ENCODE measurements at places on chromosomes 7 and 10.

DNA sequence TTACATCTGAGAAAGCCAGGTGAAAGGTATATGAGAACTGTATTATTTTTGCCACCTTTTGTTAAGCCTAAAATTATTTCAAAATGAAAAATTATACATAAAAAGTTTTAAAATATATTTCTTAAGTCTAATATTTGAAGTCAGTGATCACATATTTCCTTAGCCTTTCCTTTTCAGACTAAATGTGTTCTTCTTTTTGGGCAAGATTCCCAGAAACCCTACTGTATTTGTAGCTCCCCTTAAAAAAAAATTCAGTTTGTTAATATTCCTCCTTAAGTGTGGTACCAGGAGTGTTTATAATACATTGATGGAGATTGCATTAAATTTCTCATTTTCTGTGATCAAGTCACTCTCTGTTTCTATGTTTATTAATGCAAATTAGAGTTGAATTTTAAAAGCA is 22.8 kb downstream of the DNAJC1 start:
- DNase-seq: no peak

DNA sequence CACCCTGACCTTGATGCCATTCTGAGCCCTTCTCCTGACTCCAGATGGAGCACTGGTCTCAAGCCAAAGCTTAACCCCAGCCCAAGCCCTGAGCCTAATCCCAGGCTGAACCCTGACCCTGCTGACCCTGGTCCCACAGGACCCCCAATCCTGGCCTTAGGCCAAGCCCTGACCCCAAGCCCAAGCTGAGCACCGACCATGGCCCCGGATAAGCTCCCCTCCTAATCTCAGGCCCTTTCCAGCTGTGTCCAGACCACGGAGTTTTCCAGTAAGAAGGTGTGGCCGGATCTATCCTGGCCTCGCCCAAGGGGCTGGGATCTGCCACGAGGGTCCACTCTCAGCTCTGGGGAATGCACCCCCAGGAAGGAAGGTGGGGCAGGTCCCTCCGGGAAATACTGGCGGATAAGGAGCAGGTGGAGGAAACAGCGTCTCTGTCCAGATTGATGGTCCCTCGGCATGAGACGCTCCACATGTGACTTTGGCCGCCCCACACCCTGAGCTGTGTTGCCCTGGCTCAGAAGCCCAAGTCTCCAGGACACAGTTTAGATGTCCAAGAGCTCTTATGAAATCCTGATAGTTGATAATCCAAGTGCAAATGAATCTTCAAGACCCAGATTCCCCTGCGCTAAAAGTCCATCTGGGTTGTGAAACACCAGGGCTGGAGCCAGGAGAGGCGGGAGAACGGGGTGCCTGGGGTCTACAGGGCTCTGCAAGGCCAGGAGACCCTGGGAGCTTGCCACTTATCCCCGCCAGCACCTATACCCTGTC is 10.4 kb downstream of the ELN start:
- no peak for DNase-seq

- DNase-seq: no peak
These were observed 205.4 kb downstream of the IMMP2L start for GRCh38 chr7:111356941-111357340.

DNA sequence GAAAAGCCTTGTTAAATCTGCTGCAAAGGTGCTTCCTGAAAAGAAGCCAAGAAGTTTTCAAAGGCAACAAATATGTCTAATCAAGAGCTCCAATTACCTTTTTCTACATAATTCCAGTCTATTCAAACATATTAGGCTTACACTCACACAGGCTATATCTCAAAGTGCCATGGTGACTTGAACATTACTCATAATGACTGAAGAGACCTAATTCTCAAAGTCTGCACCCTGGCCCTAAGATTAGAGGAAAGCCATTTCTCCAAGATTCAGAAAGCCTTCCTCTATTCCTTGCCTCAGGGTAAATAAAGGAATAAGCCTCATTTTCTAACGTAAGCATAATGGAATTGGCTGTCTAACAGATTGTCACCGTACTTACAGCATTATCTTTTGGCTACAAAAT is 78.3 kb upstream of the THSD7A start:
- DNase-seq: no peak

GRCh38 chr10:16741540-16741939 is 75.7 kb downstream of the RSU1 start:
- no peak for DNase-seq

DNA sequence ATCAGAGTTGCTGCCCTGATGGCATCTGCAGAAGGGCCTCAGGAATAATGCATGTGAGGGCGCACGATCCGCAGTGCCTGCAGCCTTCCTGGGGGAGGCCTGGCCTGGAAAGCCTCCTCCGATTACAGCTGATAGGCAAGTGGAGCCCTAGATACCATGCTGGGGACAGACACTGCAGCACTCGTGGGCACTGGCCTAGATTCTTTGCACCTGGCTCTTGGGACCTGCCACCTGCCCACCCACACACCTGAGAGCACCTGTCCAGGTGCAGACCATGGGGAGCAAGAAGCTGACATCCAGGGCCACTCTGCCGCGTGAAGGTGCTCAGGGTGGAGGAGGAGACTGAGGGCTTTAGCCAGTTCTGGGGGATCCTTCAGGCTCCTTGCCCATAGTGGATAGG is 14.8 kb downstream of the YKT6 start:
- DNase-seq: no peak

DNA sequence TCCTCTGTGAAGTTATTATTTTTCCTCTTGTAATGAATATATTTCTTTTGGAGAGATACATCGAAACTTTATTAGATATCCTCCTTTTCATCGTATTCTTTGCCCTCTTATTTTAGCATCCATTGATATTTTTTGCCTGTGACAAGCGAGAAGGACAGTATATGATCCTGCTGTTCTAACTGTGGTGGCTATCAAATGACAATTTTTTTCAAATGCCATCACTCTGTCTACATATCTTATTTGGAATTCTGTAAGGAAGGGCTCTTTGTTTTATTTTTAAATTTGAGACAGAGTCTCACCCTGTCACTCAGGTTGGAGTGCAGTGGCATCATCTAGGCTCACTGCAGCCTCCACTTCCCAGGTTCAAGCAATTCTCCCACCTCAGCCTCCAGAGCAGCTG is 128.5 kb downstream of the LYZL1 start:
- DNase-seq: no peak

- no peak for DNase-seq
These were observed 67.0 kb downstream of the MDFIC start for GRCh38 chr7:114988755-114989375.

DNA sequence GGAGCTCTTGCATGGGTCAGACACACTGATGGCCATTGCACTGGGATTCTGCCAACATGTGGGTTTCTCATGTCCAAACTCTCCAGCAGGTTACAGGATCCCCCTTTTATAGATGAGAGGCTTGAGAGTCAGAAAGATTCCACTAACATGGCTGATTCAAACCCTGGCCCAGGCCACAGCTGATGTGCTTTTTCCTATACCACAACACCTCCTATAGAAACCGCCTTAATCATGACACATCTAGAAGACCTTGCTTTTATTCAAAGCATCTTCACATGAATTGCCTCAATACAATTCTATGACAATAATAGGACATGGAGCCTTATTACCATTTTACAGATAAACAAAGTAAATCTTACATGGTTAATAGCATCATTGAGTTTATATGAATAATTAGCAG is 188.6 kb downstream of the DPY19L1 start:
- no peak for DNase-seq

- DNase-seq: no peak
These were observed 205.9 kb downstream of the SKAP2 start for GRCh38 chr7:26658389-26659084.

GRCh38 chr10:11670381-11670780 is 58.9 kb upstream of the USP6NL start:
- no peak for DNase-seq

- no peak for DNase-seq
These were observed 2.7 kb upstream of the JCAD start for GRCh38 chr10:30062090-30062489.

- no peak for DNase-seq
These were observed 134.7 kb downstream of the SEMA3D start for GRCh38 chr7:85052056-85052737.

GRCh38 chr7:135998081-135998480 is 20.9 kb upstream of the MTPN start:
- DNase-seq: no peak

GRCh38 chr7:1927937-1928644 is 258.0 kb downstream of the ELFN1 start:
- no peak for DNase-seq

DNA sequence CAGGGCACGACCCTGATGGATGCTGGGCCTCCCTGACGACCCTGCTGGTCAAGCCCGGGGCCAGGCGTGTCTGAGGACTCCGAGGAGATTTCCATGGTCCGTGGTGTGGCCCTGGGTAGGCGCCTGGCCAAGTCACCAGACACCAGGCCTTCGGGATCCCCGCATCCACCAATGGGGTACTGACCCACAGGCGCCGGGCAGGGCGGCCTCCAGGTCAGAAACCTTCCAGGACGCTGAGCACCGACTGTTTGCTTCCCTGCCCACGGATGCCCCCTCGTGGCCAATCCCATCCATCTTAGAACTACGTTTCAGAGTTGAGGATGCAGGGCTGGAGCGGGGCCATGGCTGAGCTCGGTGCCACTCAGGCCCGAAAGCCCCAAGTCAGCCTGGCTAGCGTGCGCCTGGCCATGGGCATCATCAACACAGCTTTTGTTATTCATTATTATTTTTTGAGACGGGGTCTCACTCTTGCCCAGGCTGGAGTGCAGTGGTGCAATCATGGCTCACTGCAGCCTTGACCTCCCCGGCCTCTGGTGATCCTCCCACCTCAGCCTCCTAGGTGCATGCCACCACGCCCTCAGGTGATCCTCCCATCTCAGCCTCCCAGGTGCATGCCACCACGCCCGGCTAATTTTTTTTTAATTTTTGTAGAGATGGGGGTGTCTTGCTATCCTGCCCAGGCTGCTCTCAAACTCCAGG is 7.1 kb upstream of the AMZ1 start:
- no peak for DNase-seq

GRCh38 chr10:21260066-21260465 is 265.4 kb downstream of the SKIDA1 start:
- no peak for DNase-seq

- DNase-seq: peak; percentile 50
These were observed 3.3 kb upstream of the NPTX2 start for GRCh38 chr7:98613601-98614425.

All from right renal pelvis (tissue), 4 donors.